Activated T-helper 1 cell treated with anti-CD3 and anti-CD28 coated beads, Interleukin-2, amount 50 U/mL, for 16 hours (primary cell): ENCODE measurements at places on chromosomes 3 and 15.

DNA sequence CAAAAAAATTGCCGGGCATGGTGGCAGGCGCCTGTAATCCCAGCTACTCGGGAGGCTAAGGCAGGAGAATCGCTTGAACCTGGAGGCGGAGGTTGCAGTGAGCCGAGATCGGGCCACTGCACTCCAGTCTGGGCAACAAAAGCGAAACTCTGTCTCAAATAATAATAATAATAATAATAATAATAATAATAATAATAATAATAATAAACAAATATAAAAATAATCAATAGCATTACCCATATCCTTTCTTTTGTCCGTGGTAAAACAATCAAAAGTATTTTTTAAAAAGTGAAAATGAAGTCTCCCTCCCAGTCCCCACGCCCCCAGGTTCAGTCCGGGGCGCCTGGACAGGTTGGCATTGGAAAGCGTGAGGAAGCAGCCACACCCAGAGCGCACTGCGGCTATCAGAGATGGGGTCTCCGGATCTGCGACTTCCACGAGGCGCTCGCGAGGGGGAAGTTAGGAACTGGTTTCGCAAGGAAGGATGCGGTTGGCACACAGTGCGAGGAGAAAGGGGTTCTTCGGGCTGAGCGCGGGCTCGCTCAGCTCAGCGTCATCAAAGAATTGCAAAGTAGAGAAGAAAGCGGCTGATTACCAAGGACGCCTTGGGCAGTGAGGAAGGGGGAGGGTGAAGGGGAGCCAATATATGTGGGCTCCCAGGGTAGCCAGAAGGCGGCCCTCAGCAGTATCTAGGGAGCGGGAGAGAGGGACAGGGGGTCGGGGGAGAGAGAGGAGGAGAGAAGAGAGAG lies 69.5 kb upstream of the EPHB3 start:
- no peak for DNase-seq

GRCh38 chr3:123941121-123941520 lies 19.9 kb downstream of the CCDC14 start:
- DNase-seq = no peak

DNA sequence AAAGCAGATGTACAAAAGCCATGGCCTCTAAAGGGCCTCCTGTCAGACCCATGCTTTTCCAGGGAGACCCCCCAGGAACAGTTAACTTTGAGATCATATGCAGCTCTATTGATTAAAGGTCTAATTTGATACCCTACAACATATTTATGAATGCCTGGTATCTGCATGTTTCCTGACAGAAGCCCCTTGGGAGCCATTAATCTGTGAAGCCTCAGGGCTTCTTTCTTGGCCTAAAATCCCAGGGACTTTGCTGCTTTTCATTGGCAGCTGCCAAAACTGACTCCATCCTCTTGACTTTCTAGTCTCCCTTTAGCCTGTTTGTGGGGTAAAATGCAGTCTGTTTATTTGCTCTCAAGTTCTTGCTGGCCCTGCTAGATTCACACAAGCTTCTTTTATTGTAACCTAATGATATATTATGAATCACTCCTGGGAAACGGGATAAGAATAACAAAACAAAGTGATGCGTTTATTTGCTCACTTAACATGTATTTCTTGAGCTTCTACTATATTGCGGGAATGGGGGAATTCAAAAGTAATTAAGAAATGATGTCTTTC lies 257.0 kb downstream of the LSAMP start:
- DNase-seq = no peak

DNA sequence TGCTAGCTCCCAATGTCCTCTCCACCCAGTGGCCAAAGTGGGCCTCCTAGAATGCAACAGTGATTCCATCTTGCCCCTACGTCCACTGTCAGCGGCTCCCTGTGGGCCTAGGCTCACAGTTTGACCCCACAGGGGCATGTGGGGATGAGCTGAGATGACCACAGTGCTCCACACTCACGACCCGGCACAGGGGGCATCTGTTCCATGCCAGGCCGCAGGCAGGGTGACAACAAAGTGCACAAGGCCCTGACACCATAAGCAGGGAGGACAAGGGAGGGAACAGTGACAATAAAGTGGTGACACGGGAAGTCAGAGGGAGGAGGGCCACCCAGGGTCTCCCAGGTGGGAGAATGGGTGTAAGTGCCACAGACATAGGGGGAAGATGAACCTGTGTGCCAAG lies 5.1 kb upstream of the PLXNA1 start:
- no peak for DNase-seq

- DNase-seq = no peak
These were observed 526.3 kb downstream of the OTOL1 start for GRCh38 chr3:162022911-162023310.

GRCh38 chr3:71305231-71306206 lies 278.0 kb downstream of the FOXP1 start:
- no peak for DNase-seq

- no peak for DNase-seq
These were observed 32.1 kb upstream of the RPS17 start for GRCh38 chr15:82572311-82572710.

DNA sequence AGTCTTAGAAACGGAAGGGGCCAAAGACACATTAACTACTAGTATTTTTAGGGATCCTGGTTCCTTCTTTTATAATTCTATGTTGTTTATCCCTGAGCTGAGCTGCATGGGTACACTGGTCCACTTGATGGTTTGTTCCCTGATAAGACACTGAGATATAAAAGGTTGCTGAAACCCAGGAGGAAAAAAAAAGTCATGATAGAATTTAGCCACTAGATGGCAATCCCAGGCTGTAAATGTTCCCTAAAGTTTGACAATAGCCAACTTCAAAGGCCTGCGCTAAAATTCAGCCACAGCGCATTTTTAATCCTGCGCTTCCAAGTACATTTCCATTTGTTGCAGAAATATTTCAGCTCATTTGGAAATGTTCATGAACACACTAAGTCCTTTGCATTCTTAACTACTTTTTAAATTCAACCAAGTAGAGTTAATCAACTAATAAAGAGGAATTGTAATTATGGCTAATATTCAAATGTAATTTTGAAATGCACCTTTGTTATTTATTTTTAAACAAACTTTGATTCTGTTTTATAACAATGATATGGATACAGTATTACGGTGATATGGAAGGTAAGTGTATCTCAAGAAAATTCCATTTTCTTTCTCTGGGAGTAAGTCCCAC lies 249.3 kb upstream of the FEZF2 start:
- no peak for DNase-seq

GRCh38 chr3:16051691-16052090 lies 122.8 kb upstream of the GALNT15 start:
- DNase-seq = no peak

DNA sequence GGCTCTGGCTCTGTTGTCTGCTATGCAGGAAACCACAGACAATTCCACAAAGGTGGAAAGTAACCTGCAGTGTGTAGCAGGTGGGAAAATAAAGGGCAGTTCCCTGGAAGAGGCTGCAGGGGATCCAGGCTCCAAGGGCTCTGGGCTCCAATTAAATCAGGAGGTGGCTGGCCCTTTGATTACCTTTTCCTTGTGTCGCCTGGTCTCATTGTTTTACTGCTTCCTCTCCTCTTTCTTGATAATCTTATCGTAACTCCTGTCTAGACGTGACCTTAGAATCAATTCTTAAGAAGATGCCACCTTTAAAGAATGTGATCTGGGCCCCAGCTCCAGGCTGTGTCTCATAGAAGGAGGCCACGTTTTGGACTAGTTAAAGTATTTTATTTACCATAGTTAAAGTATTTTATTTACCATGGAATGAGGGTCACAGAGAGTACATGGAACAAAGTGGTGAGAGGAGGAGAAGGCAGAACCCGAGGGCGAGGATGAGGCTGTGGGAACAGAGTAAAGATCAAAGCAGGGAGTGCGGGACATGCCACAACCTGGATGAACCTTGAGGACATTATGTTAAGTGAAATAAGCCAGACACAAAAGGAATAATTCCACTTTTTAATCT lies 237.5 kb upstream of the STT3B start:
- no peak for DNase-seq

DNA sequence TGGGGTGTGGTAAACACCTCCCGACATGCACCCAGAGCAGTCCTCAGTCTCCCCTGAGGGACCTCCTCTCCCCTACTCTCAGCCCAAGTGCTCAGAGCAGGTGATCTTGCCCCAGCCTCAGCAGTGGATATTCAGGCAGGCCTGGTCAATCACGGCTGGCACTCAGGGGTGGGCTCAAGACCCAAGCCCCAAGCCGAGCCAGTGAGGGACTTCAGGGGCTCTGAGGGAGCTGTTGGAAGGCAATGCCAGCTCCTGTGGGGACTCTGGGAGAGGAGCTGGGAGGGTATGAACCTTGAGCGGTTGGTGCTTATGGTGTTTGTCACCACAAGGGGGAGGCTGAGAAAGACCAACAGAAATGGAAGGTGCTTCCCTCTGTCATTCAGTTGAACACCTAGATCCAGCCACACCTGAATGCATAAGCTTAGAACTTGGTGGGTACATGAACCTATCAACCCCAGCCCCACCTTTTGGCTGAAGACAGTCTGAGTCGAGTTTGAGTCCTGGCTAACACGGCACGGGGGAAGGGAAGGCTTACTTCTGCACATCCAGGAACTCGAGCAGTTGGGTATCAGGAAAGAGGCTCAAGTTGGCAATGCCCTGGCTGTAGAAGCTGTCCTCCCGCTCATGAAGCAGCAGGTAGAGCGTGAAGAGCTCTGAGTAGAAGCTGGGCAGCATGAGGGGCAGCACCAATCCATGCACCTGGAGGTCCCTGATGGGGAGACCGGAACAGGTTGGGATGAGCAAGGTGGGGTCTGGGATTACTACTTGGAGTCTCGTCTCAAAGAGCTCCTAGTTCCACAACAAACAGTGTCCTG lies 19.2 kb downstream of the ALS2CL start:
- DNase-seq = no peak

DNA sequence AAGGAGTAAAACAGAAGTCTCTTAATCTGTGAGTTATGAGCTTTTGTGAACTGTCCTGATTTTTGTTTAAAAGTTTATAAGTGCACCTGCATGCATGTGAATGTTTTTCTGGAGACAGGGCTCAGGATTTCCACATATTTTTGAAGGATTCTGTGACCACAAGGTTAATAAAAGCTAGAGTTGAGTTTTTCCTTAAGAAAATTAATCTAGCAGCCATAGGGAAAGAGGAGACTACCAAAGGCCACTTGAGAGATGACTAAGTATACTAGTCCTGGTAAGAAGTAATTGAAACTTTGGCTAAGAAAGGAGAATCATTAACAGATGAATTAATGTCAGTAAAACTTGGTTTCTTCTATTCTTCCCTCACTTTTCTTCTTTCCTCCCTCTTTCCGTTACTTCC lies 176.8 kb upstream of the EPHA3 start:
- DNase-seq = no peak

DNA sequence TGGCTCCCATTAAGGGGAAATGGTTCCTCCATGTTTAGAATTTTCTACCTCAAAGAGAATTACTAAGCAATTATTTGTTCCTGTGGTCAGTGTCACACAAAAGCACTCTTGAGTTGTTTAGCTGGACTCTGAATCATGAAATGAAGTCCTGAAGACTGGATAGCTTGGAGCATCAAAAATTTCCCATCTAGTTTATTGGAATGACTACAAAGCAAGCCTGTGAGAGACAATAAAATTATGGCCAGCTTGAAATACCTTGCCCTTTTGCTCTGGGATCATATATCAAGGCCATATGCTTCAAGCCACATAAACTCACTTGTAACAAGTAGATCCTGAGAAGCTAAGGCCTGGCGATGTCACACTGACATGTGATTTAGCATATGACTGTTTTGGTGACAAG lies 292.3 kb downstream of the TIGIT start:
- no peak for DNase-seq

DNA sequence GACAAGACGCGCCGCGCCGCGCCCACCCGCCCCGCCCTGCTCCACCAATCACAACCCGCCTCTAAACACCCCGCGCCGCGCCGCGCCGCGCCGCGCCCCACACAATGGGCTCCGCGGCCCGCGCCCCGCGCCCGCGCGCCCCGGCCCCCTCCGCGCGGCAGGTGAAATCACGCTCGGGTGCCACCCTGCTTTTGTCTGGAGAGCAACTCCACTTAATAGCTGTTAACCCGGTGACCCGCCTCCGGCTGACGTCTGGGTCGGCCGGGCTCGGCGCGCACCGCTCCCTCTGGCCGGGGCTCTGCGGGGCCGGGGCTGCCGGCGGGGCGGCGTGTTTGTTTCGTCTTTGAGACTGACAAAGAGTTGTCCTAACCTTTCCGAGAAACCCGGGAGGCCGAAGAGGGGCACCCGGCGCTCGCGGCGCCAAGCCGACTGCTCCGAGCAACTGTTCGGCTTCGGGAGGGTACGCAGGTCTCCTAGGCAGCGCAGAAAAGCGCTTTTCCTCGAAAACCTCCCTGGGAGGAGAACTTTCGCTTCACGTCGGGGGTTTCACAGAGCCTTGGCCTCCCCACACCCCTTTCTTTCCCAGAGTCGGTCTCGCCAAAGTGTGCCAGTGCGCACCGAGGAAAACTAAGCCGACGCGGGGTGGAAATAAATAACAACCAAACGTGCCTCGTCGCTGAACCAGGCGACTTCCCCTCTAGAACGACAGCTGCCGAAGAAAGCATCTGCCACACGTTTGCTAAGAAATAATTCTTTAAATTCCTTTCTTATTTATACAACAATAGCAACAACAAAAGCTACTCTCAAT lies 518.4 kb downstream of the FOXP1 start:
- DNase-seq = peak; percentile 29

GRCh38 chr3:187139126-187139894 lies at the start of gene RPL39L:
Gene RPL39L (minus strand): TSS chr3:187139496. CDS start chr3:187121300, 18,196 bp downstream.
- DNase-seq = peak; percentile 84

- no peak for DNase-seq
These were observed 32.9 kb downstream of the NXPE3 start for GRCh38 chr3:101811875-101812274.

DNA sequence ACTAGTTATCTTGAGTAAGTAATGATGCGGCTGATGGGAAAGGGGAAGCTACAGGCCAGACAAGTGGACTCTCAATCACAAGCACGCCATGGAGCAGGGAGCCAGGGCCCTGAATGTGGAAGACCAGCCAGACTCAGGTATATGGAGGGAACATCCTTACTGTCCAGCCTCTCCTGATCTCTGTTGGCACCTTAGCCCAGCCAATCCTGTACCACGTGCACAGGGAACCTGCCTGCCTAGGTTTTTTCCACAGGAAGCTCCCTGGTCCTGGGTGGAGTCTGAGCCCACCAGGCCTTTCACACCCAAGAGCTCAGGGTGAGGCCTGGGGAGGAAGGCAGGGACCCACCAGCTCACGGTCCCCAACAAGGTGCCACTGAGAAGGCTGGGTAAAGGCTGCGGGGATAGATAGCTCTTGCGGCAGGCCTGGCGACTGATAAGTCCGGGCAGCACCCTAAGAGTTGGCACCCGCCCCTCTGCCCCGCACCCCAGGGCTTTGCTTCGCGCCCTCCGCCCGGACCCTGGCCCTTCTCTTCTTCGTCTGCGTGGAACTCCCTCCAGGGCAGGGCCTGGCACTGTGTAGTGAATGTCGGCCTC lies 933 bp upstream of the APEH start:
- no peak for DNase-seq
